Immature natural killer cell (primary cell): ENCODE measurements at places on chromosomes 12 and 14. TPM values are rescaled to one million over a fixed set of nuclear protein-coding genes. Genes with fewer than 3 reads are reported as not detected.

DNA sequence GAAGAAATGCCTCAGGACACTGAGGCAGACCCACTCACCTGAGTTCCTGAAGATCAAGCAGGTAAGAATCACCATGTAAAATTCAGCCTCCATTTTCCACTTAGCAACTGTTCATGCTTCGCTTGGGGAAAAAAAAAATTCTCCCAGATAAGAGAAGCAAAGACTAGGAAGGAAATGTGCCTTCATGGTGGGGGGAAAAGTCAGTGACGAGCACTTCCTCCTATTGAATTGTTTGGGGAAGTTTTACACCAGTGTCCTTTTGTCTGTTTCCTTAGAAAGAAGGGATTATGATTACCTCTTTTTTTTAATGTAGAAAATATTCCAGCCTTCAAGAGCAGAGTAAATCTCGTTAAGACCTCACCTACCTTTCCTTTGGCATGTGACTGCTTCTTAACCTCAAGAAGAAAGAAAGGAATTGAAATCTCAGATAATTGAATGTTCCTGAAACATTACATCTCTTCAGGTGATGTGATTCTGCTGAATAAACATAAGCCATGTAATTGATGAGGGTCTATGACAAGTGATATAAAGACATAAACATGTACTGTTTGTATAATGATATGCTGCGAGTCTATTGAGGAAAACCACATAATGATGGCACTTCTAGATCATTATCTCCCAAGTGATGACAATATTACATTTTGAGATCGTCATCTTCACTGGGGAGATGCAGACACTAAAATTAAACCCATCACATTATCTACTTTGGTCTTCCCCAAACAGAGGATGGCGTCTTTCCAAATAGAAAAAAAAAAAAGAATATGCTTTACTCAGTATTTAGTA lies at the start of gene PTPRB:
TSS of gene PTPRB (minus strand) at position 127 of the 783 bp plus-strand sequence. CDS start at position 93, 34 bp downstream.
- no peak within 1 kb of the TSS for H3K27ac ChIP-seq
- no peak for DNase-seq
- peaks cover 13% of the 10 kb centered on the region for H3K4me1 ChIP-seq
- H3K27me3 ChIP-seq = no peaks in the 10 kb centered on the region

DNA sequence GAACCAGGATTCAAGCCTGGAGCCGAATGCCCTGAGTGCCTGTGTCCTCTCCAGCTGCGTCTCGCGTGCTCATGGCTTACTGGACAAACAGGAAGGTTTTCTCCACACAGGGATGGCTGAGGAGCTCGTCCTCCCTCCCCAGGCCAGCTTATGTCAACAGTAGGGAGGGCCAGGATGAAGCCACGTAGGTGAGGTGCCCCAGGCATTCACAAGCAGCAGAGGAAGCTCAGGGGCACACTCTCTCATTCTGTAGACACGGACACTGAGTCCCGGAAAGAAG lies 49.3 kb downstream of the TRPV4 start:
- no peak overlapping the region for H3K27ac ChIP-seq
- H3K4me3 ChIP-seq = no peak overlapping the region
- DNase-seq = no peak
- H3K27me3 ChIP-seq = no peaks in the 10 kb centered on the region
- peaks cover 10% of the 10 kb centered on the region for H3K4me1 ChIP-seq

GRCh38 chr14:29810064-29810463 lies 117.6 kb downstream of the PRKD1 start:
- no peak overlapping the region for H3K4me3 ChIP-seq
- no peaks in the 10 kb centered on the region for H3K4me1 ChIP-seq
- H3K36me3 ChIP-seq = no peaks in the 10 kb centered on the region
- DNase-seq = no peak
- H3K27me3 ChIP-seq = peaks cover 1% of the 10 kb centered on the region
- no peak overlapping the region for H3K27ac ChIP-seq

Gene COX6A1
- 1,309 TPM for polyA plus RNA-seq

Gene ANO2
- polyA plus RNA-seq = not detected

Gene SIX6
- polyA plus RNA-seq = not detected
